ENCODE measurements at places on chromosomes 7 and 10. TPM values are rescaled to one million over a fixed set of nuclear protein-coding genes. Genes with fewer than 3 reads are reported as not detected.

TAS2R40 gene
- total RNA-seq = not detected

DIP2C gene
- total RNA-seq = 5.8 TPM

TMEM178B gene
- not detected for total RNA-seq

KEL gene
- 0.09 TPM for total RNA-seq

SAMD9 gene
- 52.3 TPM for total RNA-seq

MEPCE gene
- total RNA-seq = 54.1 TPM

PCLO gene
- not detected for total RNA-seq

DNAJC1 gene
- 38.4 TPM for total RNA-seq

MRPL43 gene
- total RNA-seq = 33.1 TPM

- DNase-seq = peak; percentile 28
Observed at GRCh38 chr10:17616403-17617030, 657 bp downstream of the HACD1 start.

DNA sequence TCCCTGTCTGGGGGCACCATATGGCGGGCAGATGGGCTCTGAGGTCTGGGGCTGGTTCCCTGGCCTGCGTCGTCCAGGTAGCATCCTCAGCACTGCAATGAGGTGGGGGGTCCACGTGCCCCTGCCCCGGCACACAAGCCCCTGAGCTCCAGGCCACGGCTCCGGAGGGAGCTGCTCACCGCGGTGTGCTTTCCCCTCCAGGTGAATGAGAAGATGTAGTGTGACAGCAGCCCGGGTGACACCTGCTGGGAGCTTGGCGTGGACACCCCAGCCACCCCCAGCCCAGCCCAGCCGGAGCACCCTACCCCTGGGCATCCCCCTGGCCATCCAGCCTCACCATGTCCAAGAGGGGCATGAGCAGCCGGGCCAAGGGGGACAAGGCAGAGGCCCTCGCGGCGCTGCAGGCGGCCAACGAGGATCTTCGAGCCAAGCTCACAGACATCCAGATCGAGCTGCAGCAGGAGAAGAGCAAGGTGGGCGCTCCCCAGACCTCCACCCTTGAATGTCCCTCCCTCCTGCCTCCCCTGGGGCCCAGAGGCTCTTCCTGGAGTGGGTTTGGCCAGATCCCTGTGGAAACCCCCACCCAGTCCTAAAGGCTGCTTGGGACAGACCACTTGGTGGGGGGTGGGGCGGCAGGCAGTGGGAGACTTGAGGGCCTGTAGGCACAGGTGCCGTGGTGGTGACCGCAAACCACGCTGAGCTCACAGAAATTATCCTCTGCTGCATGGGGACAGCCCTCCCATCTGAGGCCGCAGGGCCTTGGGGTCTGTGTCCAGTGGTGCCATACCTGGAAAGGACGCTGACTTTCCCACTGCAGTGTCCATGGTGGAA is 38.9 kb downstream of the JAKMIP3 start:
- no peak for DNase-seq

- DNase-seq = no peak
Observed at GRCh38 chr7:155625557-155625956, 18.9 kb upstream of the RBM33 start.

- DNase-seq = no peak
Observed at GRCh38 chr7:99254390-99254789, 18.2 kb upstream of the MYH16 start.

DNA sequence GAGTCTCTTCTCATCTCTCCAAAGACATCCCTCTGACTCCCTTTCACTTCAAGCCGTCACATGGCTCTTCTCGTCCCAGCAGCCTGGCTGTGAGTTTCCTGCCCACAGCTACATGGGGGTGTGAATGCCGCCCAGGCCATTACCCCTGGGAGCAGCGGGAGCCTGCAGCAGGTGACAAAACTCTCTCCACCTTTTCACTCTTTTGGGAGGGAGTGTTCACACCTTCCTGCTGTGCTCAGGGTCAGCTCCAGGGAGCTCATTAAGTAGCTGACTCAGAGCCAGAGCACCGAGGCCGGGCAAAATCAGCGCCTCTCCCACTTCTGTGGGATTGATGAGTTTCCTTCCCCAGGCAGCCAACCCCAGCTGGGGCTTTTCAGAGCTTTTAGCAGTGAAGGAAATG is 271.3 kb downstream of the TYW1 start:
- DNase-seq = no peak

DNA sequence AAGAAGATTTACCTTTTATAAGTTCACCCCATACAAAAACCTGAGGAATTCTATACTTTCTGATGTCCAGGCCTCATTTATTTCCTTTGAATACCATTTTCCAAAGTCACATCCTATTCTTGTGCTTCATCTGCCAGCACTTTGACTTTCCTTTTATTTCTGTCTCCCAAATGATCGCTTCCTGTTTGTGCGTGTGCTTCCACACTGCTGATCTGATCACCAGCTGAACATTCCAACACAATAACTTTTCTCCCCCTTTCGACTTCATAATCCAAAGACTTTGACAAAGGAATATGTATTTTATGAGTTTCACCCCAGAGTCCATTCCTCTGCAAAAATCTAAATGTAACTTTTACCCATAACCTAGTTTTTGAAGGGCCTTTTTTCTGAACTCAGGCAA is 3.1 kb downstream of the ELAPOR2 start:
- DNase-seq = no peak

- DNase-seq = no peak
Observed at GRCh38 chr10:51342381-51342780, 268.1 kb downstream of the PRKG1 start.

DNA sequence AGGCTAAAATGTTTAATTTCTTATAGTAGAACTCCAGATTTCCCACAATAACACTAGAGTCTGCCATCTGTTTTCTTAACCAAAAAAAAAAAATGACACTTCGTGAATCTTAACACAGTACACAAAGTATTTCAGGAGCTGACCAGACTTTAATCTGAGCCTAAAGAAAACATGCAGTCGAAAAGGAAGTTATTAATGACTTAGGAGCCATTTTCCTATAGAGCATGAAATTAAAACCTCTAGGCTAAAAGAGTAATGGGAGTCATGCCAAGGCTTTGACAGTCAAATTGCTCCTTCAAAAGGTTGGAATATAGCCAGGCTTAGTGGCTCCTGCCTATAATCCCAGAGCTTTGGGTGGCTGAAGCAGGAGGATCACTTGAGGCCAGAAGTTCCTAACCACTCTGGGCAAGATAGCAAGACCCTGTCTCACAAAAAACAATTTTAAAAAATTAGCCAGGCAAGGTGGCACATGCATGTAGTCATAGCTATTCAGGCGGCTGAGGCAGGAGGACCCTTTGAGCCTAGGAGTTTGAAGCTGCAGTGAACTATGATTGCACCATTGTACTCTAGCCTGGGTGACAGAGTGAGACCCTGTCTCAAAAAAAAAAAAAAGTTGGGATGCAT is 13.6 kb downstream of the MICU1 start:
- DNase-seq = no peak

- DNase-seq = no peak
Observed at GRCh38 chr7:10913457-10913856, 60.2 kb upstream of the PHF14 start.

DNA sequence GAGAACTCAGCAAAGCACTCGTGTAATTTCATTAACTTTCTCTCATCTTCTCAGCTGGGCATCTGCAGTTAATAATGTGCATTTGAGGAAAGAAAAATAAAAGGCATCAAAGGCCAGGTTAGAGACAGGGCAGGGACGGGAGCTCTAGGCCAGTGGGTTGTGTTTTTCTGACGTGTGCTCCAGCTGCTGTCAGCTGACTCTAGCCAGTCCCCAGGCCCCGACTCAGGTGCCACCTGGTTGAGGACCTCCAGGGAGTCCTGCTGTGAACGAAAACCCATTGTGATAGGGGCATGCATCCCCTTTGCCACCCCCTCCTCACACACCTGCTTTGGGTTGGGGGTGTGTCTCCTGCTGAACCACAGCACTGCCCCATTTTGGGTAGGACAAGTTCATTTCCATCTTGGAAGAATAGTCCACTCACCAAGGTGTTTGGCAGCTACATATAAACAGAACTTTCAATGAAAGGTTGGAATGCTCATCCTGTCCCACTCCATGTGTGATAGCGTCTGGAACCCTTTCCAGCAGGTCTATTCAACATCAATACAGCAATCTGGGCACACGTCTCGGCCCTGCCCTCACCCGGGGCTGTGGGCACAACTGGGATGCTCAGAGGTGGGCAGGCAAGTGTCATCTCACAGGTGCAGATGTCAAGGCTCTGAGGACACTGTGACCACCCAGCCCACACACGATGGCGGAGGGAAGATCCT is 146.1 kb upstream of the FAM20C start:
- no peak for DNase-seq

- DNase-seq = no peak
Observed at GRCh38 chr10:86193841-86194240, 172.8 kb downstream of the GRID1 start.

Measured in natural killer cell (primary cell).